8988T (cell line): ENCODE measurements at places on chromosomes 2 and 18.

GRCh38 chr2:232293191-232293590 is 85.4 kb upstream of the ALPP start:
- no peak for DNase-seq

GRCh38 chr2:15729709-15730544 is 138.3 kb downstream of the DDX1 start:
- DNase-seq = no peak

GRCh38 chr18:59861963-59862819 is 37.6 kb upstream of the PMAIP1 start:
- DNase-seq = no peak

DNA sequence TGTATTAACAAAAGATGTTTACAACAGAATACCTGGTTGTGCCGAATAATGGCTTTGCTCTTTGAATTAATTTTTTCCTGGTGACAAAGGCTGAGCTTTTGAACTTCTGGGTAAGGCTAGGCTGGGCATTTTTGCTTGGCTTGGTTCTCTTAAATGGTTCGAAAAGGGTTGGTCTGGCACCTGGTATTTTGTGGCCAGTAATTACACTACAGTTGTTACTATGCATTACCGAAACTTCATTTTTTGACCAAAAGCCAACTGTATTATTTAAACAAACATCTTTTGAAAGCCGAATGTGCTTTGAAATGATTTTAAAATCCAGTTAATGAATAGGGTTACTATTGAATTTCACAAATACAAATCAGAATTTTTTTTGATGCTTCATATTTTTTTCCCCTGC is 19.4 kb upstream of the NFE2L2 start:
- DNase-seq = no peak

GRCh38 chr2:197088694-197089093 is 162.2 kb upstream of the PGAP1 start:
- no peak for DNase-seq

GRCh38 chr18:26487437-26487836 is 60.9 kb downstream of the KCTD1 start:
- DNase-seq = no peak

GRCh38 chr2:229642371-229642770 is 72.0 kb downstream of the DNER start:
- no peak for DNase-seq

- DNase-seq = no peak
Observed at GRCh38 chr2:182548031-182548950, 121.5 kb upstream of the PDE1A start.
